ENCODE measurements at places on chromosomes 7 and 10.
A peak's percentile ranks its signal among the peaks of the same experiment; 100 is the strongest.

DNA sequence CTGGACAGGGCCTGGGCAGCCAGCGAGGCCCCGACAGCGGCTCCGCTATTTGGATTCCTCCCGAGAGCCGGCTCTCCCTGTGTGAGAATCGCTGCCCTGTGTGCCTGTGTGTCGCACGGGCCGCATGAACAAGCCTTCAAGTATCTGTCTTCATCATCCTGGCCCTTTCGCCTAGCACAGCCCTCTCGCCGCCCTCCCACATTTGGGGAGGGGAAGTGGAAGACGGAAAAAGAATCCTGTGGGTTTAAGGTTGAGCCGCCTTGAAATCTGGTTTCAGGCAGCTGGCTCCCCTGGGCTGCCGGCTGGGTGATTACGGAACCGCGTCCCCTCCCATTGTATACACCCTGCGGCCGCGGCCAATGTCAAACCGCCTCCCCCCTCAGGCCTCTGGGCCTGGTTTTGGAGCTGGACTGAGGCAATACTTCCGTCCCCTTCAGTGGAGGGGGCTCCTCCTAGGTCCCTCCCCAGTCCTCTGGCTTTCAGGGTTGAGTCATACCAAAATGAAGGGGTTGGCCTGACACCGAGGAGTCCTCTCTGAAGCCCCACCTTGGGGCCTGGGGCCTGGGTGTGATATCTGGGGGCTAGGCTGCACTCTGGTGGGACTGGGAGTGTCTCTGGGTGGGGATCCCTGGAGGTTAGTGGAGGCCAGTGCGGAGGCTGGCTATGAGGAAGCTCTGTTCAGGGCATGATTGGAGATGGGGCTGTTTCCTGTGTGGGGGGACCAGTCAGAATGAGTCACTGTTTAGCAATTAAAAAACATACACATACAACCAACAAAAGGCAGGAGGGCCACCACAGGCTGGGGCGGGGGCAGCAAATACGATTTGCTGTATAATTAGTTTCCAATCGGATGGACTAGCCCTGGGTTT lies 1.7 kb downstream of the TRIM8 start:
- DNase-seq: peak; percentile 97

GRCh38 chr7:49812534-49812933 lies 39.1 kb downstream of the VWC2 start:
- DNase-seq: no peak

- DNase-seq: no peak
Measured at GRCh38 chr10:126496771-126497545, 108.7 kb upstream of the ADAM12 start.

- no peak for DNase-seq
Measured at GRCh38 chr7:20216406-20217036, 663 bp downstream of the MACC1 start.

DNA sequence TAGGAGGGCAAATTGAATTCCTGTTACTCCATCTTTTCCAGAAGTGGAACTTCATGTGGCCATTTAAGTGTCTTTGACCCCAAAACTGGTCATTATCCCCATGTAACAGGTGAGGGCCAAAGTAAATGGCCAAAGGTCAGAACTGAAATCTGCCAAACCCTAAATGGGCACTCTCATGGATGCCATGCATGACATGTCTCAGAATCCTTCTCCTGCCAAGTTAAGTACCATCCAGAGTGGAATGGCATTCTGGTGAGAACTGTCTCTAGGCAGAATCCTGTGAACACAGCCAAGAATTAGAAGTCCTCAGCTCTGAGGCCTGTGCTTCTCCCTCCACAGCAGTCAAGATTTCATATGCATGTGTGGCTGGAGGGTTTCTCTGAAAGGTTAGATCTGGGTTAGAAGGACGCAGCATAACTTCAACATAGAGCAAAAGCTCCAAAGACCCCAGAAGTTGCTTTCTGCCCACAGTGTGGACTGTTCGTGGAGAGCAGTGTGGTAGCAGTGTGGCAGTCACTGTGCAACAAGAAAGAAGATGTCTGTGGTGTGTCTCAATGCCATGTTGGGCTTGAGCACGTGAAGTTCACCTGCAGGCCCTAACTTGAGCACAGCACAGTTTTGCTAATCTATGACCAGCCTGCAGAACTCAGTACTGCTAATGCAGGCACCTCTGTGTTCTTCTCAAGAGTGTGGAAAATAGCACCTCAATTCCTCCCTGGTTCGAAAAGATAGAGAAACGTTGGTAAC lies 121.3 kb downstream of the ADCY1 start:
- DNase-seq: no peak

- peak; percentile 8 for DNase-seq
Measured at GRCh38 chr10:96025566-96025965, 17.8 kb upstream of the CCNJ start.

DNA sequence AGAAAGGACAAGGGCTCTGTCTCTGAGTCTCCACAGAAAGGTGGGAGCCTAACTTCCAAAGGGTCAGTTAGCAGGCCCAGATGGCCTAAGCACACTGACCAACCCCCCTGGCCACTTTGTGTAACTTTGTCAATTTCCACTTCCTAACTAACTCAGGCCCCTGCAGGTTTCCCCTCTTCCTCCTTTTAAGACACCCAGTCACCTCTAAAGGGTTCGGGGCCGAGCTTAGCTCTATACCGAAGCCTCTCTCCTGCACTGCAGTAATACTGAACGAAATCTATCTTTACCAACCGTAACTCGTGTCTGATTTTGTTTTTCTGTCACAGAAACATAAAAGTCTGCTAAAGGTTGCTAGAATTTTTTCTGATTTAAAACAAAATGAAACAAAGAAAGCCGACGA lies 44.4 kb downstream of the CCDC3 start:
- no peak for DNase-seq

GRCh38 chr7:51144178-51144577 lies 172.4 kb downstream of the COBL start:
- DNase-seq: no peak

DNA sequence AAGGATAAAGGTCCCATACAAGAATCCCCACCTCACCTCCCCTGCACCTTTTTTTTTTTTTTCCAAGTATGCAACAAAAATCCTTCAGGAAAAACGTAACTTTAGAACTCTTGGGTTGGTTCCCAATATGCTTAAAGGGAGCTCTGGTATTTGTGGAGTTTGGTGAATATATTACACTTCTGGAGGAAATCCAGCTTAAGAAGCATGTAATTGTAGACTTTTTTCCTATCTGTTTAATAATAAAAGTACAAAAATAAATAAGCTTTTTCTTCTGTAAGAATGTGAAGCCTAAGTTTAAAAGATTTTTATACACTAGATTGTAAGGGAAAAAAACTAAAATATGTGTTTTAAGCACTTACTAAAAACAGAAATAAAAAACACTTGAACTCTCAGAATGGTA lies 102.3 kb downstream of the SORBS1 start:
- no peak for DNase-seq

GRCh38 chr10:117539903-117540639 lies 2.5 kb upstream of the EMX2 start:
- DNase-seq: no peak

GRCh38 chr10:4941540-4942330 lies 21.5 kb upstream of the AKR1C1 start:
- DNase-seq: no peak

- DNase-seq: peak; percentile 80
Measured at GRCh38 chr10:30433306-30433729, 666 bp upstream of the MAP3K8 start.

DNA sequence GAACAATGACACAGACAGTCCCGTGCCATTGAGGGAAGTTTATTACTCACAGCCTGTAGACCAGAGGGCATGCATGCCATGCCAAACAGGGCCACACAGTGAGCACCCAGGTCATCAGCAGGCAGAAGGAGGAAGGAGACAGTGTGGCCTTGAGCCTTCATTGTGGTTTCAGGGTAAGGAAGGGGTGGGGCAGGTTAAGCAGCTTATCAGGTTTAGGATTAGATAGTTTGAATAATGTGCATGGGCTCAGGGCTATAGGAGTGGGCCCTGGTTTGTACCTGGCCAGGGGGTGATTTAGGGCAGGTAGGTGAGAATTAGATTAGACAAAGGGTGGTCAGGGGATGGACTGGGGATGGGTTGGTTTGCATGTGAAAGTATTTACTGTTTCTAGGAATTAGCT lies 67.9 kb downstream of the ADCY1 start:
- DNase-seq: no peak

GRCh38 chr10:101006593-101007098 lies 7.0 kb downstream of the LZTS2 start:
- DNase-seq: no peak

- no peak for DNase-seq
Measured at GRCh38 chr10:31352436-31353226, 33.6 kb downstream of the ZEB1 start.

GRCh38 chr10:59537501-59537900 lies 172.1 kb downstream of the SLC16A9 start:
- DNase-seq: peak; percentile 21

- DNase-seq: peak; percentile 3
Measured at GRCh38 chr10:121680879-121681655, 82.8 kb upstream of the FGFR2 start.

GRCh38 chr10:97891497-97892167 lies 42.0 kb downstream of the GOLGA7B start:
- no peak for DNase-seq

GRCh38 chr7:108455551-108455997 lies 662 bp downstream of the NRCAM start:
- no peak for DNase-seq

GRCh38 chr7:66150471-66150870 lies 35.8 kb downstream of the CRCP start:
- DNase-seq: peak; percentile 85

DNA sequence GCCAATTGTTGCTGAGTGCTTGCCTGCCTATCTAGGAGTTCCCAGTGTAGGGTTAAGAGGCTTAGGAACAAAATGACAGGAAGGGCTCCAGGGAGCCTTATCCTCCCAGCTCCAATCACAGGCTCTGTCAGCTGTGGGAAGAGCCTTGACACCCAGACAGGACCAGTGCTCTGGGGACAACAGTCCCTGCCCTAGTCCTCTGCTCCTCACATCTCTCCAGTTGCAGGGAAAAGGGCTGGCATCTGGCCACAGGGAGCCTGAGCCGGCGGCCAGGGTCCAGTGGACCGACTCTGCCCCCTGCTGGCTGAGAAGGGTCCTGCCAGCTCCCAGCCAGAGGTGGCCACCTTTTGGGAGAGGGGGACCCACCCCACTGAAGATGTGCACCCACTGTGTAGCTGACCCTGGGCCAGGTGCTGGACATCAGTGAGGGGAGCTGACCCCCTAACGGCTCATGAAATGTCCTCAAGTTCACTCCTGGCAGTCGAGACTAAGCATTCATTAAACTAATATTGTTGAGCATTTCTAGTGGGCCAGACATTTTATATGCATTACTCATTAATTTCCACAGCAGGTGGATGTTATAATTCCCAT lies 17.6 kb downstream of the DNAJB12 start:
- peak; percentile 50 for DNase-seq

GRCh38 chr7:10657201-10657600 lies 316.5 kb upstream of the PHF14 start:
- DNase-seq: no peak

DNA sequence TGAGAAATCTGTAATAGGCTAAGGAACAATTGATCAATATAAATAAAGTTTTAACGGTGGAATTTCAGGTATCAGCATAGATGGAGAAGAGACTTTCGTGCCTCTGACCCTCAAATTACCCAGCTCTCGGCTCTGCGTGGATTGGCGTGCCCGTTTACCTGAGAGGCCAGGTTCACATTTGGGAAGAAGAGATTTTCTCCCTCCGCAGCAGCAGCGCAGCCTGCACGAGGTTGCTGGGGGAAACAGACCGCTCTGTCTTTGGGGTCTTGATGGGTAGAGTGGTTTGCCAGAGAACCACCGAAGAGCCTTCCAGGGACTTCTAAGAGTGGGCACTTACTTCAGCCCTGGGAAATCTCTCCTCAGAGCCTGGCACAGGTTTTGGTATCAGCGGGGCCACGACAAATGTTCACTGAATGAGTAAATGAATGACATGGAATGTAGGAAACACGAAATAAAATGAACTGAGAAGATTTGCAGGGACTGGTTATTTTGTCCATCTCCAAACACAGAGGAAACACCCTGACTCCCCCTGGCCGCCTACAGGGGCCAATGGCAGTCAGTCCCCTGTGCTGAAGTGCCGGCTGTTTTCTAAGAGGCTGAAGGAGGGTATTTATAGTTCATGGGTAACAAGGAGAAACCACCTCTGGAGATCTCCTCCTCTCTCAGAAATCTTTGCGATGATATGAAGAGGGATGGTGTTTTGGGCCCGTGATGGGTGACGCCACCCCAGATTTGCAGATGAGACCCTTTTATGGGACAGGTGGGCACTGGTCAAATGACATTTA lies 338.5 kb downstream of the ADARB2 start:
- no peak for DNase-seq

DNA sequence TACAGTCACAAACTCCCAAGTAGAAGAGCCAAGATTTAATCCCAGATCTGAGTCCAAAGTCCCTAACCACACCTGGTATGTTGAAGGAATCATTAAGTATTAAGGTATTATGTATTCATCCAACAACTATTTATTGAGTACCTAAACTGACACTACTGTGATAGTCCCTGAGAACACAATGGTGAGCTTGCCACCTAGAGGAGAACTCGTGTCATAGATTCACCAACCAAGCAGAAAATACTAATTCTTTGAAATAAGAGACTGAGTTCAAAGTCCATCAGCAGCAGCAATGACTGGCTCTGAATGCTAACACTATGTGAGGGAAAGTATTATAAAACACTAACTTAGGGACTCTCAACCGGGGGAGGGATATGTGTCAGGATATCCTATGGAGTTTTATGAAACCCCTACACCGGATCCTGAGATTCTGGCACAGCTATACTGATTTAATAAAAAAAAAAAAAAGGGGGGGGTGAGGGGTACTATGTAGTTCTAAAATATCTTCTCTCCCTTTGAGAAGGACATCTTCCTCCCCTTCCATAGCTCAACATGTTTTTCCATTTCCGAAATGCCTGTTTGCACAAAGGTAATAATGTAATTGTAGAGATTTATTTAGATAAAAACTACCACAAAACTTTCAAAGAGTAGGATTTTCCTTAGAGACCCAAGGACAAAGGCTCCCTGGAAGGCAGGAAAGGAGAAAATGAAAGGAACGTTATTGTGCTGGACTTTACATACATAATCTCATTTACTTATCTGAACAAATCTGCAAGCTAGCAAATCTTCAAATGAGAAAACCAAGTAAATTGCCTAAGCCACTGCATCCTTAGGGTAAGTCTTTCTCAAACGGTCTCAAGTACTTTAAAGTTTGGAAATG lies 1.6 kb downstream of the NCOA4 start:
- DNase-seq: peak; percentile 73

DNA sequence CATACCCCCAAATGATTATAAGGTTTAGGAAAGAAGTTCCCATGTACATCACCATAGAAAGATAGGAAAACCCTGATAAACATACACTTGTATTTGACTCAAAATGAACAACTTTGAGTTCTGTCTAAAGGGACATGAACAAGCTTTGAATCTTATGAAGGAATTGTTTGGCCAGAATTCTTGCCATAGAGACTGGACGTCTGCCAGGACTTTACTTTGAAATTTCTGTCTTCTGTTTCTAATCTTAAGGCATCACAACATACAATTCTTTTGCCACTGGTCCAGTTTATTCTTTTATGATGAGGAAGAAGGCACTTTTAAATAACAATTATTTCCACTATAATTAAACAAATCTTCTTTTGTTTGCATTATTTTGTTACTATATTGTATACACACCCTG lies 26.2 kb upstream of the CYP26C1 start:
- DNase-seq: peak; percentile 40

GRCh38 chr10:33566001-33566400 lies 231.5 kb upstream of the NRP1 start:
- DNase-seq: no peak

Measured in AG10803 (cell line).